Cerebellum (tissue), 4 donors: ENCODE measurements at places on chromosomes 16 and 17. TPM values are rescaled to one million over a fixed set of nuclear protein-coding genes. Genes with fewer than 3 reads are reported as not detected.

The WSCD1 gene
- 46.8 TPM for total RNA-seq

The KRTAP4-4 gene
- total RNA-seq, result not detected

The MRPL58 gene
- total RNA-seq, result 6.6 TPM

The SLC47A1 gene
- total RNA-seq, result 1.00 TPM
